NCI-H2029 (cell line): ENCODE measurements at places on chromosomes 1 and 21.

DNA sequence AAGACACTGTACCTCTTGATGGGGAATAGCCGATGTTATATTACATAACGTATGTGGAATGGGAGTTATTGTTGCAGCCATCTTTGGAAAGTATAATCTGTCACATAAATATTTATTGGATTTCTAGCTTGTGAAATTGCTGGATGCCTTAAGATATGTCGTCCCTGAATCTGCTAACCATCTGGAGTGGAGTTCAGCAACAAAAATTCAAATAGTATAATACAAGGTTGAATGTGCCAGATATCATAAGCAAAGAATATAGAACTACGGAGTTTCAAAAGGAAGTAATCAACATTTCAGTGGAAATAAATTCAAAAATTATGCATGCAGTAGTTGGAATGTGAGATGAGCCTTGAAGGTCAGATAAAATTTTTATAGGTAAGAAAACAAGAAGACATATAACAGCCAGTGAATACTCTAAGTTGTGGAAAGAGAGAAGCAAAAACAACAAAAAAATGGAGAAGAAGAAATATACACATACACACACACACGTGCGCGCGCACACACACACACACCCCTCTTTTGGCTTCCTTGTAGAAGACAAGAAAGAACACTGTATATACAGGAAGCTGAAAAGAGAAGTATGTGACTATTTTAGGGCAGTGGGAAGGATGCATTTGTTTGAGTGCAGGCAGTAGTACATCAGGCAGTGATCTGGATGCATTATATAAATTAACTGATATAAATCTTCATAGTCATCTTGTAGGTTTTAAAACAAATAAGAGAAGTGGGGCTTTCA, 516.7 kb downstream of the KCNT2 start:
- DNase-seq = no peak

DNA sequence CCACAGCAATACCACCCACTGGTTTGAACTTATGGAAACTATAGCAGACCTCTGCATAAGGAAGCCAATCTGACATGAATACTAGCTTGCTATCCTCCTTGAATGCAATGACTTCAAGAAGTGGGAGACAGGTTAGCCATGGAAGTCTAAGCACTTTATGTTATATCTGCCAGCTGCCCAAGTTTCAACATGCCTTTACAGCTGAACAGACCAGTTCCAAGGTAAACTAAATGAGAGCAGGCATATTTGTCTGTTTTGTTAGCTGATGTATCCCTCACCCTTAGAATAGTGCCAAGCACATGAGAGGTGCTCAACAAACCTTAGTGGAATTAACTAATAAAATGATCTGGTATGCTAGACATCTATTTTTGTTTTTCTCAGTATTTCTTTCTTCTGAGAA, 65.1 kb downstream of the ALG14 start:
- DNase-seq = no peak

GRCh38 chr1:151803915-151804314, 1.3 kb downstream of the LINGO4 start:
- no peak for DNase-seq

- DNase-seq = no peak
These were observed 16.2 kb downstream of the RHOU start for GRCh38 chr1:228751360-228752098.

- DNase-seq = no peak
These were observed 11.0 kb downstream of the DNM3 start for GRCh38 chr1:171852272-171852671.

GRCh38 chr1:161192476-161193465, 6.1 kb downstream of the ADAMTS4 start:
- peak; percentile 14 for DNase-seq

- no peak for DNase-seq
These were observed 10.2 kb upstream of the TARBP1 start for GRCh38 chr1:234489007-234489697.

- no peak for DNase-seq
These were observed 39.4 kb downstream of the CD46 start for GRCh38 chr1:207791290-207791689.

- no peak for DNase-seq
These were observed 121.3 kb downstream of the HFM1 start for GRCh38 chr1:91283421-91283726.

DNA sequence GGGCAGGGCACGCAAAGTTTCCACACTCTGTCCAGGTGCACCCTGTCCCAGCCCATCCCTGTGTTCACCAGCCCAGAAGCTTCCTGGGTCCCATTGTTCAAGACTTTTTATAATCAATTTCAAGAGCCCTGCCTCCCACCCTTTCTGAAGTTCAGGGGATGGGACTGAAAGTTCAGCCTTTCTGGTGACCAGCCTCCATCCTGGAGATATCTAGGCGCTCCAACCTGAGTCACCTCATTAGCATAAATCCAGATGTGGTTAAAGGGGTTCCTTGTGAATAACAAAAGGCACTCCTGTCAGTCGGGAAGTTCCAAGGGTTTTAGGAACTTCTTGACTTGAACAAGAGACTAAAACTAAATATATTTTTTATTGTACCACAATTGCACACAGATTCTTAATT, 48.4 kb upstream of the RAP1A start:
- DNase-seq = no peak

DNA sequence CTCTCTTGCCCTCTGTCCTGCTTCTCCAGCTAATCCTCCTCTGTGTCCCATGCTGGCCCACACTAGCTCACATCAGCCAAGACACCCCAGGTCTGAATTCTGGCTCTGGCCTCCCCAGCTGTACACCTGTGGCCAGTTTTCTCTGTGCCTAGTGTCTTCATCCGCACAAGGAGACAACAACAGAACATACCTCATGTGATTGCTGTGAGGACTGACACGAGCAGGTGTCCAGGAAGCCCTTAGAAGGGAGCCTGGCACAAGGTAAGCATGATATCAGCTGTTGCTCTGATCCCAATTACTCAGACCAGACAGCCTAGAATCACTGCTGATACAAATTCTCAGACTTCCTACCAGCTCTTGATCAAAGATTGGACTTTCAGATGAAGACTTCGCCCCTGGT, 71.2 kb upstream of the GJB5 start:
- peak; percentile 44 for DNase-seq

DNA sequence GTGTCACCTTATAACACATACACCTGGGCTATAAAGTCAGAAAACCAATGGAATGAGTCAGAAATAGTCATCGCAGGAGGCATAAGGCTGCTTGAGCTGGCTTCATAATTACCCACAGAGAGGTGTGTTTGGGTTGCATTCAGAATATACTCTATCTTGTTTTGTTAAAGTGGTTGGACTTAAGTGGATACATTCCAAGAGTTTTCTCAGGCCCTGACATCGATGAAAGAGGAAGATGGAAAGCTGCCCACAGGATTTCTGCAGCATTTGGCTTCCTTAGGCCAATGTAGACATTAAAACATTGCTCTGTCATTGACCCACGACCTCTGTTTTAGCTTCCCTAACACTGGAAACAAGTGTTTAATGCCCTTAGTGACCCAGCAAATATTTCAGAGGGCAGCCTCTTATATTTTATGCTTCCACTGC, 18.6 kb upstream of the BCL10 start:
- no peak for DNase-seq

DNA sequence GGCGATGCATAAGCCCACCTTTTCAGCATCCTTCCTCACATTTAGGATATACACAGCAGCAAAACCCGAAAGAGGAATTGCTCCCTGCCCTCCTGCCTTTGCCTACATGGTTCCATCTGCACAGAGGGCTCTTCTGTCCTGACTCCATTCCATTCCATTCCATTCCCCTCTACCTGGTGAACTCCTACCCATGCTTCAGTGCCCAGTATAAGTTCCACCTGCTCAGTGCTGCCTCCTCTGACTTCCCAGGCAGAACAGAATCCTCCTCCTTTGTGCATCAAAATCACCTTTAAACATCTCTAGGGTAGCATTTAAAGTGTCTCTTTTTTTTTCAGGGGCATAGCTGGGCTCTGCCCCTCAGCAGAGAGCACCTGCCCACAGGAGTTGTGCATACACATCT, 112.9 kb downstream of the PCNX2 start:
- no peak for DNase-seq

DNA sequence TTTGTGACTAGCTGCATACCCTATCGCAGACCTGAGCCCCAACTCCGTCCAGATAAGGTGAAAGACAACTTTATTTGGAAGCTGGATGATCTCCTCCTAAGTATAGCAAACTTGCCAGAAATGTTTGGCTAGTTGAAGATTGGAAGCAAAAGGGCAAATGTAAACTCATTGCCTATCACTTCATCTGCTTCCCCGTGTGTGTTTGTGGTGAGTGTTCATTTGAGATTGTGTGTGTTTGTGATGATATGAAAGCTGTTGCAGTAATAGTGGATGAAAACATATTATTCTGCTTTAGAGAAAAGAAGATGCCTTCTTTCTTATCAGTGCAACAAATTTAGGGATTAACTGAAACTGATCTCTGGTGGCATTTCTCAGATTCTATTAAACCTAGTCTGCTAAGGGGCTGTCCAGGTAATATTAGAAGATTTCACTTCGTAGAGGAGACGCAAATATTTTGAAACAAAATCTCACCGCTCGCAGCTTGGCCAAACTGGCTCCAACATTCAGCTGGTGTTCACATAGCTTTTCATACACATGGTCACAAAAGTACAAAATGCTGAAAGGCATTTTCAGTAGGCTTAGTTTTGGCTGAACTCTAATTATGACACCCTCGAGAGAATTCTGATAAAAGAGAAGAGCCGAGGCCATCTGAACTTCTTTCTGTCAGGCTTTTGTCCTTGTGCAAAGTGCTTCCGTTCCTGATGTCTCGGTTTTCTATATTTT, 1.1 kb downstream of the TBX19 start:
- DNase-seq = no peak

GRCh38 chr1:88595355-88596002, 88.6 kb upstream of the PKN2 start:
- no peak for DNase-seq

GRCh38 chr21:32035617-32036016, 162.8 kb downstream of the HUNK start:
- DNase-seq = no peak

DNA sequence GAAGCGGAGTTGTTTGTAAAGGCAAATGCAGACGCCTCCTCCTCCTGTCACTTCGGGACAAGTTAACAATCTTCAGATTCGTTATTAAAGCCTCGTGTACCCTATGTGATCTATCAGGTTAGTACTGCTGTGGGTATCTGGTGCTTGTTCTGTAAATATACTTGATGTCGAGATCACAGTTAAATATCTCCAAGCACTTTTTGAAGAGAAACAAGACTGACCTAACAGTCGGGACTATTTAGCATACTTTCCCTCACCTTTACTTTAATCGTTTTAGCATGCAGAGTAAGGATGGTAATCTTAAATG, 710 bp downstream of the KLHL20 start:
- no peak for DNase-seq

- DNase-seq = no peak
These were observed 21.0 kb upstream of the PINK1 start for GRCh38 chr1:20612221-20612746.
